RKO (cell line): ENCODE measurements at places on chromosomes 4 and X.
A peak's percentile ranks its signal among the peaks of the same experiment; 100 is the strongest.

- DNase-seq, result no peak
Measured at GRCh38 chr4:123516576-123516975, 120.0 kb downstream of the SPRY1 start.

DNA sequence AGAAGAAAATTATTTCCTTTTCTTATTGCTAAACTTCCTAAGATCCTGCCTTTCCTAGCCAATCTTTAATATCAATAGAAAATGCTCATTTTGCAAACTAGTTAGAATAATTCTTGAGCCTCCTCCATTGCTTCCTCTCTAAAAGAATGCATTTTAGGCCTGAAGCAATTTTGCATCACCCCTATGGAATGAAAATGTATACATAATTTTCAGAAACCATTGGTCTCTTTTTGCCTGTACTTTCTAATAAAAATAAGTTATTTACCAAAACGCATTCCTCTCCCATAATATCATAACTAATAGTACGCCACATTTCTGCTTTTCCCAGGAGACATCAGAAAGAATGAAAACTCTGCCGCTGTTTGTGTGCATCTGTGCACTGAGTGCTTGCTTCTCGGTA is 1.7 kb downstream of the MUC7 start:
- no peak for DNase-seq

GRCh38 chr4:33116871-33117270 is 2396.7 kb downstream of the PCDH7 start:
- DNase-seq, result no peak

DNA sequence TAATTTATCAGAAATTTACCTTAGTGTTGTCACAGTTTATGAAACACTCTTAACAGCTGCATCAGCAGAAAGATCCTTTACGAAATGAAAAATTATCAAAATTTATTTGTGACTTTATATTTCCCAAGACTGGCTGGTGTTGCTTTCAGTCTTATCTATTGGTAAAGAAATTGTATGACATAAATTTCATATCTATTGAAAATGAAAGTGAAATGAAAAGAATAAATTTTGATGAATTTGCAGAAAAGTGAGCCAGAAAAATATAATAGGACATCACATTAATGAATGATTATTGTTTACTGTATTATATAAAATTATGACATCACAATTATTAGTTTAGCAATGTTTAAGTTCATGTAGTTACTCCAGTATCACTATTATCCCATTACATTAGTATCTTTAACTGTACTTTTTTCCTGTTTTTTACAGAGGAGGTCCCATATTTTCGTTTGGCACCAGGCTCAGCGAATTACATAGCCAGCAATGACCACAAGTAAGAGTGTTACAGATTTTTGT is 13.2 kb upstream of the TMEM165 start:
- DNase-seq, result no peak

GRCh38 chrX:68648960-68649359 is 1.5 kb downstream of the STARD8 start:
- no peak for DNase-seq

DNA sequence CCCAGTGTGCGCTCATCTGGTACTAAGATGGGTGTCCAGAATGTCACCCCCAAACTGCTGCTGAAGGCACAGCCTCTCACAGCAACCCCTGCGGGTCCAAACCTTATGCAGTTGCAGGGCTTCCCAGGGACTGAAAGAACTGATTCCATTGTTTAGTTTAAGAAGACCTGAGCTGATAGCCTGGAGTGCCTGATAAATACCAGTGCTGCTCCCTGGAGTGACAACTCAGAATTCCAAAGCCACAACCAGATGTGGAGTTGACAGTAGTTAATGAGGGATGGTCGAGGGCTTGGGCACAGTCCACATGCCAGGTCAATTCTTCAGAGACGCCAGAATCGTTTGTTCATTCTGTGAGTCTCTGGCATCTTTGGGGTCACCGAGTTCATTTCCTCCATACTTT is 71.2 kb downstream of the LNX1 start:
- no peak for DNase-seq

DNA sequence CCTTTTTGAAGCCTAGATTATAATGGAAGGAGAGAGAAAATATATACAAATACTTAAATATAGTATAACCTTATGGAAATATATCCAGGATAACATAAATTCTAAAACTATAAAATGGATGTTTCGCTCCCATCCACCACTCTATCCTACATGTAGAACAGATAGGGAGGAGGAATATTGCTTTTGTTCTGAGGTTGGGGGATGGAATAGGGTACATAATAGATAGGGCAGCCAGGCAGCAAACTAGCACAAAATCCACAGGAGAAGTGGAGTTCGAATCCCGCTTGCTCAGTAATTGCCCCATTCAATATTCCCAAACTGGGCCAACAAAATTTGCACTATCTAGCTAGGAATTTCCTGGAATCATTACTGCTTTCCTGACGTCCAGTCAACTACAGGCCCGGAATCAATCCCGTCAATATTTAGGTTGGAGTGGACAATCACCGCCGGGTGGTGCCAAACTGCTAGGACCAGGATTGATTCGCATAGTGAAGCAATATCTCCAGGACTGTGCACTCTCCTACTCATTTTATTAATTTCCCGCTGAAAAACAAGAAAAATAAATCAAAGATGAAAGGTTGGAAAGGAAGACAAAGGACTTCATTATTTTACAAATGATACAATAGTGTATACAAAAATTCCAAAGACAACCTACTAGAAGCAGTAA is 40.4 kb upstream of the PAPSS1 start:
- no peak for DNase-seq

DNA sequence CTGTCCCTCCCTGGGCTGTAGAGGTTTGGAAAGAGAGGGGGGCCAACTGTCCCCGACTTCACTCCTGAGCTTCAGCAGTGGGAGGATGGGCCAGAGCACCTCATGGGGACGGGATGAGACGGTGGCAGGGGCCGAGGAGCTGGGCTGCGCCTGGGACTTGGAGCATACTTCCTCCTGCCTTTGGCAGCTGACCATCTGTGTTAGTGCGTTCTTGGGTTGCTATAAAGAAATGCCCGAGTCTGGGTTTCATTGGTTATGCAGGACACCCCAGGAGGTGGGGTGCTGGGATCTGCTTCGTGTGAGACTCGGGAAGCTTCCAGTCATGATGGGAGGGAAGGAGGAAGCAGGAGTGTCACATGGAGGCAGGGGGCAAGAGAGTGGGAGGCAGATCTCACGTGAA is 7.4 kb downstream of the PSAPL1 start:
- no peak for DNase-seq

DNA sequence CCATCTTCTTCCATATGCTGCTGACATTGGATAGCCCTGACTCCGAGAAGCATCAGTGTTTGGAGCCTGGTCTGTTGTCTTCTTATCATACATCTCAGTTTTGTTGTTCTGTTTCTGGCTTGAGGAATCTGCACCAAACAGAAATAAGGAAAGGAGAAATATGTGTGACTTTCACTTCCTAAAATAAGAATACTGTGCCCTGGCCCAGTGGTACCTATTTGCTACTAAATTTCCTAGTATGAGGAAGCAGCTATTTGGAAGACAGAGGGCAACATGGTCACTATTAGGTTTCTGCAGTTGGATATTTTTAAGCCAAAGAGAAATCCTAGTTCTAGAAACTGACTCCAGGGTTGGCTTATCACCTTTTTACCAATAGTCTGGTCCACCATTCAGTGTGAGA is 16.8 kb downstream of the CT47C1 start:
- no peak for DNase-seq

DNA sequence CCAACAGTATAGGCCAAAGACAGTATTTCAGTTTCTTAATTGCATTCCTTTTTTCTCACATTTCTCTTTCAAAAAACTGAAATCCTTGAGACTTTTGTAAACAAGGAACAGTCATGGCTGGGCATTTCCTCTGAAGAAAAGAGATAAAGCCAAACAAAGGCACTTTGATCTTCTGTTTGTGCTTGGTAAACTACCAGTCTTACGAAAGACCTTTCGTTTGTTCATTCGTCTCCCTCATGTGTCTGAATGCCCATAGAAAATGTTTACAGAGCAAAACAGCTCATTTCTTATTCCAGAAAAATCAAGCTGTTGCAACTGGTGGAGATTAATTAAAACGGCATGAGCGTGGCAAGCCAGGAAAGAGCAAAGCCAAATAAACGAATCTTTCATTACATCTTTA is 178.0 kb downstream of the GASK1B start:
- DNase-seq, result no peak

- DNase-seq, result no peak
Measured at GRCh38 chrX:135295944-135296305, 13.4 kb upstream of the ETDC start.

GRCh38 chrX:120372667-120373370 is 10.9 kb downstream of the ATP1B4 start:
- no peak for DNase-seq

- no peak for DNase-seq
Measured at GRCh38 chrX:77396781-77397180, 50.4 kb upstream of the FGF16 start.

DNA sequence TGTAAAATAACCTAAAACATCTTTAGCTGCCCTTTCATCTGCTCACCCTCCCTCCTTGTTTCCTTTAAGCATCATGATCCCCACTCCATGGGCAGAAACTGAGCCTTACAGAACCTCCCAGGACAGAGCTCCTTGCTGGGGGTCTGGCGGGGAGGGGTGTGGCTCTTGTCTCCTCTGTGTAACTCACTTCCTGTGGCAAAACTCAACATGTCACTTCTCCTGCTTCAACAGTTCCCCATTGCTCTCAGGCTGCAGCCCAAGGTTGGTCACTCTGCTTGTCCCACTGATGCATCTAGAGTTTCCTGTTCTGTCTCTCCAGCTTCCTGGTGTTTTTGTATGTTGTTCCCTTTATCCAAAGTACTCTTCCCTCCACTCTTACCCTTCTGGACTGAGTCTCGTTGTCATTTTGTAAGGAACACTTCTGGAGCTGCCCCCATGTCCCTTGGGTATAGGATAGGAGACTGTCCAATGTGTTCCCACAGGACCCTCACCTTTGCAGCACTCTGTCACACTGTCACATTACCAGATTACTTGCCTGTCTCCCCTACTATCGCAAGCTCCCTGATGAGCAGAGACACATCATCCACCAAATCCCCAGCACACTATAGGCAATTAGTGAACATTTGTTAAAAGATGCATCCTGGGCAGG is 19.6 kb downstream of the TMEM31 start:
- no peak for DNase-seq

- no peak for DNase-seq
Measured at GRCh38 chr4:66501997-66502396, 831.7 kb upstream of the EPHA5 start.

GRCh38 chrX:11597479-11597878 is 68.2 kb downstream of the ARHGAP6 start:
- DNase-seq, result no peak

GRCh38 chr4:180057299-180057721 is 2185.9 kb upstream of the TENM3 start:
- no peak for DNase-seq

GRCh38 chrX:37989304-37989703 is 17.0 kb upstream of the SYTL5 start:
- DNase-seq, result peak; percentile 8

DNA sequence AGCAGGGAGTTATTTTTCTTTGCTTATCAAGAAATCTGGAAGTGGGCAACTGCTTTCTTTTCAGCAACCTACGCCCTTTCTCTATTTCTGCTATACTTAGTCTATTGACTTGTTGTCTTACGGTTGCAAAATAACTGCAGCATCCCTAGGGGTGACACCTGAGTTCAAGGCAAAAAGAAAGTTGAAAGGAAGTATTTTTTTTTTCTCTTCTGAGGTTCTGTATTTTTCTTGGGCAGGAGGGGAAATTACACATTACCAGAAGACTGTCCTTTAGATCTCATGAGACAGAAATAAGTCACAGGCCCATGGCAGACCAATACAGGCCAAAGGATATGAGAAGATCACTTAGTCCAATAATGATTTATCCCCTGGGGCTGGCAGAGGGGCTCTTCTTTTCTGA is 204.7 kb upstream of the CASK start:
- no peak for DNase-seq

DNA sequence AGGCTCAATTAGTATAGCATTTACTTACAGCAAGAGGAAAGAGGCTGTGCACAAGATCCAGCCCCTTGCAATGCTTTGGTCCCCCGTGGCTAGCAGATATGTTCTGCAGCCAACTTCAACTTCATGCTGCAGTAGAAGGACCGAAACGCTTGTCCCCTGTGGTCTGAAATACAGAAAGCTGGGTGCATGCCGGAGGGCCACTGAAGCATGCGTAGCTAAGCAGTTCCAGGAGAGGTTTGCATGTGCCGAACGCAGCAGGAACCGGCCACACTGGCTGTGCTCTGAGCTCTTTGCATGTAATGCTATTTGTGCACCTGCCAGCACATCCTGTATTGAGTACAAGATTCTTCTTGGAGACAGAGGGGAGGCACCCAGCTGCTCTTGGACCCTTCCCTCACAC is 35.8 kb upstream of the SHISA3 start:
- DNase-seq, result no peak

GRCh38 chrX:23557070-23557469 is 110.2 kb upstream of the PRDX4 start:
- no peak for DNase-seq

DNA sequence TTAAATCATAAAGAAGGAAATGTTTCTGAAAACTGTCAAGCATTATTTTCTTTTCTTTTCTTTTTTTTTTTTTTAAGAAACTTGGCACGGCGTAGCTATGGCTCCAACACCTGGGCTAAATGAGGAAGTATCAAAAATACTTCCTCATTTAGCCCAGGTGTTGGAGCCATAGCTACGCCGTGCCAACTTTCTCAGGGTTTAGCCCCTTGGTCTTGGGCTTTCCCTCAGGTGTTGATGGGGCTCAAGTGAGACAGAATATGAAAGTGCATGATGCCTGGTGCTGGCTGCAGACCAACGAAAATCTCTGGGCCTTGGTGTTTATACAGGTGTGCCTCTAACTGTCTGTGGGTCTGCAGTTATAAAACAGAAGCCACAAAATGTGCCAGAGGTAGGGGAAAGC is 132.7 kb downstream of the ARHGAP24 start:
- no peak for DNase-seq

GRCh38 chrX:132480581-132481203 is 8.1 kb downstream of the MBNL3 start:
- no peak for DNase-seq

GRCh38 chr4:140054861-140055260 is 99.1 kb downstream of the MAML3 start:
- no peak for DNase-seq

GRCh38 chrX:9286234-9286633 is 178.6 kb upstream of the TBL1X start:
- no peak for DNase-seq

GRCh38 chr4:15495621-15496020 is 25.9 kb downstream of the CC2D2A start:
- DNase-seq, result no peak
